CD4-positive, alpha-beta T cell treated with Interleukin-12 subunit alpha and Interleukin-12 subunit beta, for 1 hour (primary cell): ENCODE measurements at places on chromosomes 1 and 21.
A peak's percentile ranks its signal among the peaks of the same experiment; 100 is the strongest.

- DNase-seq, result no peak
Measured at GRCh38 chr1:6145864-6146410, 34.2 kb downstream of the CHD5 start.

- no peak for DNase-seq
Measured at GRCh38 chr1:230169454-230170152, 102.6 kb downstream of the GALNT2 start.

- no peak for DNase-seq
Measured at GRCh38 chr1:187853505-187853904, 1024.8 kb downstream of the PLA2G4A start.

DNA sequence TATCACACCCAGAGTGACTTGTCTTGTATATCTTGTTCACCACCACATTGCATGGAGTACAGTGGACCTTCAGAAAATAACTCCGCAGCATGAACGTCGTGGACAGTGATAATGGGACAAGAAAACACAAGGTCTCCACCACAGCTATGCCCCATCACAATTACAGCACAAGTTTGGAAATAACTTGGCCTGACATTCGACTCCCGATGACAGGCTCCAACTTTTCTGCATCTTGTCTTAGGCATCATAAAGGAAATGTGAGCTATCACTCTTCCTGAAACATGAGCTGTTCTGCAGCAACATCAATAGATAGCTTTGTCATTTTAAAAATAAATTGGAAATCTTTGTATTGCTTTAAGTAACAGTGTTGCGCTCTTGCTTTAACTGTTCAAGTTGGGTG lies 2.9 kb downstream of the RRP1B start:
- no peak for DNase-seq

- no peak for DNase-seq
Measured at GRCh38 chr1:64527165-64527564, 57.2 kb downstream of the CACHD1 start.

DNA sequence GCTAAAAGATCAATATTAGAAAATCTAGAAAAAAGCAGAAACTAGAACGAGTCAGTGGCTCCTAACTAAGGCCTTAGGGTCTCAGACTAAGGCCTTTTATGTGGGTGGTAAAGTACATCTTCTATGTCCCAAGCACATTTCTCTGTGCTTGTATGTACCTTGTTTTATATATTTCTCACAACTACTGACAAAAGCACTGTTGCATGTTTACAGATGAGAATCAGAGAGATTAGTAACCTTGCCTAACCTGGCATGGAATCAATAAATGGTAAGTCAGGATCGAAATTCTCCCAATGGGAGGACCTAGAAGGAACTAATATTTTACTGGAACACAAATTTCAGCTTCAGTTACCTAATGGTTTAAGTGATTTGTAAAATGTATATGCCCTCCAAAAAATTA lies 160.9 kb downstream of the FGGY start:
- DNase-seq, result no peak

GRCh38 chr1:246907472-246907871 lies 24.3 kb downstream of the AHCTF1 start:
- peak; percentile 45 for DNase-seq

GRCh38 chr21:35169574-35169973 lies 120.5 kb upstream of the RUNX1 start:
- no peak for DNase-seq

DNA sequence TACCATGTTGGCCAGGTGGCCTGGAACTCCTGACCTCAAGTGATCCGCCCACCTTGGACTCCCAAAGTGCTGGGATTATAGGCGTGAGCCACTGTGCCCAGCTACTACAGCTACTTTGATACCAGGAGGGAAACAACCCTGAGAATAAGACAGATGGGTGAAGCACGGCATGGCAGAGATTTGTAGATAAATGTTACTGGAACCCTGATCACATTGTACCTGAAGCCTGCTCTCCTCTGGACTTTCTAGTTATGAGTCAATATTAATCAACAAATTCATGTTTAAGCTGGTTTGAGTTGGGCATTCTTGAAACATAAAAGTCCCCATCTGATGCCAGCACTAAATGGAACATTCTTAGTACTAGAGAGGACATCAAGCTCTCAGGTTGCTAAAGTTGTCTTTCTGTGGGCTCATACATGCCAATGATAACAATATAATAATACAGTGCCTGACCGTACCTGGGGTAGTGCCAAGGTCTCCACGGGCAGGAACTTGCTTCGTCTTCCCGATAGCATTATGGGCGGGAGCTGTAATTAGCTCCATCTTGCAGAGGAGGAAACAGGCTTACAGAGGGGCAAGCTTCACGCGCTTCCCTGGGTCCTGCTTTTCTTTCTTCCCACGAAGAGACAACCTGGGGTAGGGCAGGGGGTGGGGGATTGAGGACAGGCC lies 30.7 kb upstream of the SLC19A1 start:
- DNase-seq, result no peak

DNA sequence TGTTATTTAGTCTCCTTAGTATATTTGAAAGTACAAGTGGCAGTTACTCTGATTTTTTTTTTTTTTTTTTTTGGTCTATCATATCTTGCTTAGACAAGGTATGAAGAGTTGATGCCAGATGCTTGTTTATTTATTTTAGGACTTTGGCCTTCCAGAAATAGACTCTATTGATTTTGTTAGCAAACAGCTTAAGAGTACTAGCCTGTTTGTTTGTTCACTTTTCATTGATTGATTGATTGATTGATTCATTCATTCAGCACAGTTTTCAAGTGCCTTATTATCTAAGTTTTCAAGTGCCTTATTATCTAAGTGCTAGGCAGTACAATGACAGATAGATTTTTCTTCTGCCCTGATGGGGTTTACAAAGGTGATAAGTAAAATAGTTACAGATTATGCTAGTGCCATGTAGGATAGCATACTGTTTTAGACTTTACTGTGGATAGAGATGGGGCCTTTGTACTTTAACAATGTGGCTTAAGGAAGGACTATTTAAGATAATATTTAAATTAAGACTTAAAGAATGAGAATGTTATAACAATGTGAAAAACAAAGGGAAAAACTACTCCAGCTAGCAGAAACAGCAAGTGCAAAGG lies 50.5 kb downstream of the MTF2 start:
- no peak for DNase-seq

- DNase-seq, result no peak
Measured at GRCh38 chr1:59105548-59106507, 191.1 kb upstream of the FGGY start.

DNA sequence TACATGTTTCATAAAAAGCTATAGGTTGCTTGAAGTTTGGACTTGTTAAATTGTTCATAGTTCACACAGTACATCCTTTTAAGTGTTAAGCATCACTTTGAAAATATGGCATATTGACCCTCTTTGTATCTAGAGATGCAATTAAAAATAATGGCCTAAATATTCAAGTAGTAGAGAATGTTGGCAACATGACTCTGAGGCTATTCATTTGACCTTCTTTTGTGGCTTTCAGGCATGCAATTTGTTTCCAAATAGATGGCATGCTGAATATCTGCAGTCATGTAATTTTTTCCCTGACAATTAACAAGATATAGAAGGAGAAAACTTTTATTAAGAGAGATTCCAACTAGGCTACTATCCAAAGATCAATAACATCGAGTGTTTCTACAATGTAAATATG lies 230.5 kb upstream of the ZRANB2 start:
- no peak for DNase-seq
